ENCODE measurements at places on chromosomes 7 and 10.
A peak's percentile ranks its signal among the peaks of the same experiment; 100 is the strongest.

DNA sequence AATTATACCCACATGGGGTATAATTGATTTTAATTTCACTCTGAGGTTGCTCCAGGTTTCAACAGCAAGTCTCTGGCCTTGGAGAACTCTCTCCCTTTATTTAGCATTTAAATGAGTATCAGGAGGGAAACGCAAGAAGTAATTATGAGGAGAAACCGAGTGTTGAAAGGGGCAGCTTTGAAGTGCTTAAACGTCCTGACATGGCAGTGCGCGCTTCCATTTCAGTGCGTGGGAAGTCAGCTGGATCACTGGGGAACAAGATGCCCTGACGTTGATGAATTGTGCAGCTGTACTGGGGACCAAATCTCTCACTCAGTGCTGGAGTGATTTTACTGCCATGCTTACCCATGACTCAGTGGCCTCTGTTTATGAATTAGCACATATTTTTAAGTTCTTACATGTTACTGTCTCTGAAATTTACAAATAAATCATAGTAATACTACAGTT lies 106.0 kb upstream of the PRR15 start:
- peak; percentile 79 for DNase-seq

- no peak for DNase-seq
Measured at GRCh38 chr7:144818511-144818910, 17.3 kb downstream of the TPK1 start.

- no peak for DNase-seq
Measured at GRCh38 chr10:101695404-101695890, 477 bp upstream of the FBXW4 start.

DNA sequence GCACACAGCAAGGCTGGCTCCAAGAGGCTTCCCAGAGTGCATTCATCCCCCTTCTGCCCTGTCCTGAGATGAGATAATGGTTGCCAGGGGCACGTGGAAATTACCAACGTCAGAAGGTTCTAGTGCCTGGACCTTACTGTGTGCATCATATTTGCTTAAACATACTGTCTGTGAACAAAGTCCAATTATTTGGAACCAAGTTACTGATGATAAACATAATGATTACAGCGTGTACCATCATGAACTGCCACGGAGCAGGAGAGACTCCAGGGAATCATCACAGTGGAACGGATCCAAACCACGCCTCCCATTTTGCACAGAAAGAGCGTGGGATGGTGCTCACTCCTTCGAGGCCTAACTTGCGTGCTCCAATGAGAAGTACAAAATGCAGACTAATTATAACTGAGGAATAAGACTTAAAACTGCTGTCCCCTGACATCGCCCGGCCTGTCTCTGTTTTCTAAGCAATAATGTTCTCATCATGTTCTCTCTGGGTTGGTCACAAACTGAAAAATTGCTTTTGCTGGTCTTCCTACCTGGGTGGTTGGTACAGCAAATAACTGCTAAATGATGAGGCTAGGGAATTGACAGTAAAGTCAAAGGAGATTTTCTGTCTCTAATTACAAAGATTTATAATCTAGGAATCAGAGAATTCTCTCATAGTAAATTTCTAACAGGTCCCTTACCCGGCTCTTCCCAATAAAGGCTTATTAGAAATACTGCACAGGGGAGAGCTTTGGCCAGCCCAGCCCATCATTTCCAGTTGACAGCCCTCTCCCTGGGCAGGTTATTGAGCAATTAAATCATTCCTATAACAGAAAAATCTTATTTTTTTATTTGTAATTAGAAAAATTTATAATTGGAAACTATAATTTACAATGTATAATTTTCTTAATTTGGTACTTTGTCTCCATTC lies 182.2 kb downstream of the CAMK1D start:
- no peak for DNase-seq

DNA sequence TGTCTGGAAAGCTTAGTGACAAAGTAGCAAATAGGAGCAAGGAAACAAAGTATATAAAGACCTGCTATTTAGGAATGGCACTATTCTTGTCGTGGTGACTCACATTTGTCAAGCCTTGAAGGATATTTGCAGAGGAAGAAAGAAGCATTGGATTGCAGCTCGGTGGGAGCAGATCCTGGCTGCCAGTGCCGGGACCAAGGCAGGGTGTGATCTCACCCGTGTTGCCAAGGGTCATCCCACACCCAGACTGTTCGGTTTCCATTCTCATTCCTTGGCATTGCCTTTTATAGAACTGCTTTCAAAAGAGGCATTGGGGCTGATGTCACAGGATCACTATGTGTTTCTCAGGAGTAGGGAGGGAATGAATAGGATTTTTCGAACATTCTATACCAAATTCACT lies 176.2 kb downstream of the GALNT17 start:
- DNase-seq: peak; percentile 60

- DNase-seq: no peak
Measured at GRCh38 chr10:24678757-24679156, 44.9 kb downstream of the ARHGAP21 start.

DNA sequence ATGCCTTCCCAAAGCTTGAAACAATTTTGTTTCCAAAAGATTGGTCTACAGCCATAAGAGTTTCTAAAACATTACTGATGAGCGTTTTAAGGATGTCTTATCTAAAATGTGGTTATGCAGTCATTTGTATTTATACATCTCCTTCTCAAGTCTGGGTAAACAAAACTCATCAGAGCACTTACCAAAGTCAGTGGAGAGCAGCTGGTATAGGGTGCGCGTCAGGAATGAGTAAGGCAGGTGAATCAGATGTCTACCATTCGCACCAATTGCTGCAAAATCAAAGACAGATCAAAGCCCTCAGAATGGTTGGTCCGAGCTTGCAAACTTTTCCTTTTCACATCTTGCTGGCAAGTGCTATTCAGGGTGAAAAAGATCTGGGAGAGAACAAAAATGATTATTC lies 65.6 kb upstream of the FAM171A1 start:
- DNase-seq: peak; percentile 11

GRCh38 chr7:105118612-105119600 lies 104.9 kb downstream of the KMT2E start:
- DNase-seq: no peak

DNA sequence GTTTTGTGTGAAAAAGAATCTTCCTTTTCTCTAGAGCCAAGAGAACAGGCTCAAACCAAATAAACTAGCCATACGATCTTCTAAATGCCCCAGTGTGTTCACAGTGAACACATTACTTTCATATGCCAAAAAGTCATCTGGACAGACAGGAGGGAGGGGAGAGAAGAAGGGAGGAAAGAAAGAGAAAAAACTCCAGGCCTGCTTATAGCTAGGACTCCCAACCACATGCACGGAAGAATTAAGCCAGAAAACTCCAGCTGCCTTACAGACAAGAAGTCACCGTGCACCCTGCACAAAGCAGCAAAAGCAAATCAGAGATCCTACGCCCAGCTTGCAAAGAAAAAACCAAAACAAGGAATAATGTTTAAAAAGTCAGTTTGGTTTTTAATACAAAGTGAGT lies 34.3 kb downstream of the SNX8 start:
- no peak for DNase-seq

DNA sequence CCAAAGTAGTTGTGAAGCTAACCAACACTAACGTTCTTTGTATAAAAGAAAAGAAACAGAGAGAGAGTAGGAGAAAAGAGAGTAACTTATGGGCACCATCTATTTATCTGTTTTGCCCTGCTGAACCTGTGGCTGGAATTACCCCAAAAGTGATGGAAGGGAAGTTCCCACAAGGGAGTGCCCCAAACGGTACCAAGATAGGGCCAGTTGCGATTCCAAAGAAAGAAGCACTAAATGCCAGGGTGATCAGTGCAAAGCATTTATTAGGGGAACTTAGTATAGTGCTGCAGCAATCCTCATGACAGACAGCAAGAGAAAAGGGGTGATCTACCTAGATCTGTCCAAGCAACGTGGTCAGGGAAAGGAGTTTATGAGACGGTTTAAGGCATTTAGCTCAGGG lies 190.2 kb downstream of the SORCS3 start:
- no peak for DNase-seq

DNA sequence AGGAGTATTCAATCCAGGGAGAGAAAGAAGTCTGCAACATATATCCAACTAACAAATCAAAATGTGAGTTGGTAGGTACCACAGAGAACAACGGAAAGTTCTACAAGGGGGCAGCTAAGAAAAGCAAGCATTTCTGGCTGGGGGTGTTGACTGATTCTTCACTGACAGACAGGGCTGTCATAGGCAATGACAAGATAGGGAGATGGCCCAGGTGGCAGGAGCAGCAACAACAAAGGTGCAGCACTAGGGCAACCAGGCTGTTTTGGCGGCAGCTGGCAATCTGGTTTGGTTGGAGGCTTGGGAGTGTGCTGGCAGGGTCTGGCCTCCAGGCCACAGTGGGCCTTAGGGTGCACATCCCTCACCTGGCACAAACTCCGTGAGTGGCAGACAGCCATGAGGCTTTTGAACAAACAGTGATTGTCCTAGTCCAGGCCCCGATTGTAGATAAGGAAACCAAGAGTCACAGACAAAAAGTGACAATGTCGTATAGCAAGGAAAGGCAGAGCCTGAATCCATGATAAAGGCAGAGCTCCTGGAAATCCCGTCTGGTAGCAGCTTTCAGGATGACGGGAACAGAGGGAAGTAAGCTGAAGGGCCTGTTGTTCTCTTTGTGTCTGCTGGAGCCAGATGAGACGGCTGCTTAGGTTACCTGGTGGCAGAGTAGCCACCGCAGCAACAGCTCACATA lies 28.4 kb downstream of the DPCD start:
- no peak for DNase-seq

- no peak for DNase-seq
Measured at GRCh38 chr10:130174328-130174727, 38.1 kb downstream of the GLRX3 start.

DNA sequence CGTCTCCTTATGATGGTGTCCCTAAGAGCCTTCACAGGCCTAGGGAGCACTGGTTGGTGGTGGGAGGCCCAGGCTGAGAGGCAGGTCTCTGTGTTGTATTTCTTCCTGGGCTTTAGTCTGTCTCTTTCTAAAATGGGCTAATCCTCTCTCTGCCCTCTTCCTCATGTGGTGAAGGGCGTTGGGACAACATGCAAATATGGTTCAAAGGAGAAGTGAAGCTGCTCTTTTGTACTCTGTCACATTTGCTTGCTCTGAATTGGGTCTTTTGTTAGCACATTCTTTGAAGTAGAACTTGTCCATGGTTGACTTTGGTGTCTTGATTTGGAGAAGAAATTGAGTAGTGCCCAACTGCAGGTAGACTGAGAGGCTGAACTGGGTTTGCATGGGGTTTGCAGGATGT lies 814 bp downstream of the HK1 start:
- DNase-seq: no peak

GRCh38 chr10:122878799-122879338 lies 512 bp downstream of the FAM24B start:
- DNase-seq: no peak

DNA sequence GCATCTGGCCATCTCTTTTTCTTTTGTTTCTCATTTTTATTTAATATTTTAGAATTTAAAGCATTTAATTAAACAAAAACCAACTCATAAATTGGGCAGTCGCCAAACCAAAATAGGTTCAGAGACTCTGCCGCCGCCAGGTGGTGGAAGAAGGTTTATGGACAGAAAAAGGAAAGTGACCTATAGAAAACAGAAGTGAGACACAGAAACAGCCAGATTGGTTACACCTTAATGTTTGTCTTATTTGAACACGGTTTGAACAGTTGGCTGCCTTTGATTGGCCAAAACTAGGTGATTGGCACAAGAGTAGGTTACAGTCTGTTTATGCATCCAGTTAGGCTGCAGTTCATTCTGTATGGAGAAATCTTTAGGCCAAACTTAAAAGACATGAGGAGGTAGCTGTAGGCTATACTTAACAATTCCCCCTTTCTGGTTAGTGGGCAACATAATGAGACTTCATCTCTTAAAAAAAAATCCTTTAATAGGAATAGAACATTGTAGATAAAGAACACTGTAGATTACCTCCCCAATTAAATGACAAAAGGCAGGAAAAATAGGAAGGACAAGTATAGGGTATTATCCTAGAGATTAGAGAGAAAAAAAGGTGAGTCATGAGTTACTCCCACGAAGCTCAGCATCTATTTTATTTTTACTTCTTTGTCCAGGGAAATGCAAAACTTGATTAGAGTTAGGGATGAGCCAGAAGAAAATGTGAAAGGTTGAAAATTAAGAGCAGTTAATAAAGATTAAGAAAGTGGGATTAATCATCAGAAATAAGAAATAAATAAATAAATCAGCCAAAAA lies 23.9 kb upstream of the CYCS start:
- no peak for DNase-seq

DNA sequence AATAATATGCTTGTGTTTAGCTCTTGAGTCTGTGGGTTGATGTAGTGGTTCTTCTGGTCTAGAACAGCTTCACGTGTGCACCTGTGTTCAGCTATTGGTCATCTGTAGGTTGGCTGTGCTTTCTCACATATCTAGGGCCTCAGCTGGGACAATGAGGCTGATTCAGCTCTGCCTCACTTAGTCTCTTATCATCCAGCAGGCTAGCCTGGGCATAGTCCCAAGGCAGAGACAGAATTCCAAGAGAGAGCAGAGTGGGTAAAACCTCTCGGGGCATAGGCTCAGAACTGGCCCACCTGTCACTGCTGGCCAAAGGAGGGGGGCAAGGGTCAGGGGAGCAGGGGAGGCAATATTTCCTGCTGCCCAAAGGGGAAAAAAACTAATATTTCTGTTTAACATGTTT lies 32.0 kb upstream of the MXI1 start:
- DNase-seq: no peak

DNA sequence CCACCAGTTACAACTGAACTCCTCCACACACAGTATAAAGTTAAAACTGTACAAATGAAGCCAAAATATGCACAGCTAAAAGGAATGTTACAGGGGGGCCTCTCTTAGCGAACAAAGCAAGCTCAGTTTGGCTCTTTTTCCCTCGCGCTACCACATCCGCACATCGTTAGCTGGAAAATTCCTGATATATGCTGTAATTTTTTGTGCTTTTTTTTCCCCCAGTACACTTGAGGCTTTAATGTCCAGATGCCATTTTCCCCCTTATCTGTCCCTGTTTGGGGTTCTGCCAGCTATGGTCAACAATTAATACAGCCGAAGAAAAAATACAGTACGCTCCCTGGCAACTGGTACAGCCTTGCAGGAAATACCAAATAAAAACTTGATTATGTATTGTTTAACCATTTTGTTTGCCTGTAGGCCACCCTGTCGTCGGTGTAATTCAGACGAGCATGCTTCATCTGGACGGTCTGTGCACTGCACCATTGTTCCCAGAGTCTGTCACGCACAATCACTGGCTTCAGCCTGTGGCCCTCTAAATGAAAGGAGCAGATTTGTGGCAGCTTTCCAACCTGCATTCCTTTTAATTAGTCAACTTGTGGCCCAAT lies 108.1 kb upstream of the FAM133B start:
- DNase-seq: peak; percentile 96

- no peak for DNase-seq
Measured at GRCh38 chr7:111205251-111205650, 114.3 kb downstream of the LRRN3 start.

Data from fibroblast of skin of right quadriceps (primary cell).